ENCODE measurements at places on chromosomes 13 and 19.

- no peak for DNase-seq
Observed at GRCh38 chr13:42997381-42997780, 5.3 kb upstream of the EPSTI1 start.

- DNase-seq = peak; percentile 74
Observed at GRCh38 chr19:13172346-13173138, 22.3 kb downstream of the IER2 start.

DNA sequence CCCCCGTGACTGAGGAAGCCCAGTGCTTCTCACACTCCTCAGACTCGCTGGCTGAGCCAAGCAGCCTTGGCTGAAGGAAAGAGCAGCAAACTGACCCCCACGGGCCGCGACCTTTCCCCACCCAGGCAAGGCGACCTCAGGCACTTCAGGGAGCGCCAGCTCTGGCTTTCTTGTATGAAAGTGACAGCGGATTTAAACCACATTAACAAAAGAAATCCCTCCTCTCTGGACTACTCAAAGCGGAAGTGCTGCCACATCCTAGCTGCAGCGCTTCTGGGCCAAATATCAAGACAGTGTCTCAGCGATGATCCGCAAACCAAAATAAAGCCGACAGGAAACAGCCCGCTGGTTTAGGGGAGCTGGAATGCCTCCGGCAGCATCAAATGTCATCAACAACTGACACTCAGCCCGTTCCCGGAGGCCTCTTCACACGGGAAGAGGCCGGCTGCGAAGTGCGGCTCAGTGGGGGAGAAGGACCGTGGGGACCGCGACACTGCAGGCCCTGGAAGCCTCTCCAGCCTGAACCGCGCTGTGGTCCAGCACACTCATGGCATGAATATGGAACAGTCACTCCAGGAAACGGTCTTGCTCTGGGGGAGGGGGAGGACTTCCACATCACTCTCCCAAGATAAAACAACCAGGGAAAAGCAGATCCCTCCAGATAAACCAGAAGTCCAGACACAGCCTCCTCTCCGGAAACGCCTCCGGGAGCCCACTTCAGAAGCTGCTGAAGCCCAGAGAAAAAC, 1.4 kb downstream of the RASA3 start:
- DNase-seq = peak; percentile 56

- DNase-seq = no peak
Observed at GRCh38 chr19:1933244-1933643, 7.7 kb upstream of the CSNK1G2 start.

DNA sequence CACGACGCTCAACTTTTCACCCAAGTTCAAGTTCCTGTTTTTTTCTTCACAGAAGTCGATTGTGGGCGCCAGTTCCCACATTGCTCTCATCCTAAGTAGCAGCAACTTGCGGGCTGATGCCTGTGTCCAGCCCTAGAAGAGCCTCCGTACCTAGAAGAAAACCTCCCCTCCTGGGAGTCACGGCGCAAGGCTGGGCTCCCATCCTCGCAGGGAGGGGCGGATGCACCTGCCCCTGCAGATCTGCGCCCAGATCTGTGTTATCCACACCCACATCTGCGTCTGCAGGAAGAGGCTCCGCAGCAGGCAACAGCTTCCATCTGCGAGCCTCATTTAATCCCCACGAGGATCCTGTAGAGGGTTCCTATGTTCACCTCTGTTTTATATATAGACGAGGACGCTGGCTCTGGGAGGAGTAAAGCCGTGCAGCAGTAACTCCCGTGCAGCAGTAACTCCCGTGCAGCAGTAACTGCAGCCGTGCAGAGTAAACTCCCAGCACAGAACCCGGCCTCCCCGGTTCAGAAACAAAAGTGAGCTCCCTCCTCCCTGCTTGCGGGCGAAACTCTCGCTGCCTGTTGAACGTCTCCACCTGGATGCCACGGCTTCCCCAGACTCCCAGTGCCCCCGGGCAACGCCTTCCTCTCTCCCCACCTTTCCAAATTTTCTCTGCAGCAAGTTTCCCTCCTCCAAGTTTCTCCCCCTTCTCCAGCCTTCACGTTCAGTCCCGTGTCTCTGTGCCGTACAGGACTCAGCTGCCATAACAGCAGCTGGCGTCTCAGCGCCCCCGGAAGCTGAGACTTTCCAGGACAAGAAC, 23.5 kb upstream of the LAIR1 start:
- DNase-seq = peak; percentile 26

DNA sequence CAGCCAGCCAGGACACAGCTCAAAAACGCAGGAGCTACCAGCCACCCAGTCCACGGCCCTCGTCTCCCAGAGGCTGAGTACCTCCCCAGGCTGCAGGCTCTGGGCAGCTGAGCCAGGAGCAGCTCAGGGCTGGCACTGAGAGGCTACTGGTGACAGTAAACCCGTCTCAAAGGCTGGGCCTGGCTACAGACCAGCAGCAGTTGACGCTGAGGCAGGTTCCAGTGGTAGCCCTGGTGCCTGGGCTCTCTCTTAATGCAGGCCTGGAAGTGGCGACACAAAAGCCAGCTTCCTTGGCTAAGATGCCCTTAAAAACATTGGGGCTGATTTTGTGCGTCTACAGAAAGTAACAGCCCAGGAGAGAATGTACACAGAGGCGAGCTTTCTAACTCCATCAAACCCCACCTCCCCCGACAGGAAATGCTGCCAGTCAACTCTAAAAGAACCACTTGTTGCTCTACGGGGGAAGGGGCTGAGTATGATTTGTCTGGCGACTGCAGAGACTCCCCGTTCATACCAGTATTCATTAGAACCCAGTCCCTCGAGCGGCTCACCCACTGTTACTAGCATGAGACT, 126.3 kb downstream of the STK24 start:
- no peak for DNase-seq

- no peak for DNase-seq
Observed at GRCh38 chr13:32164622-32165268, 133.2 kb downstream of the FRY start.

- no peak for DNase-seq
Observed at GRCh38 chr13:40506592-40507446, 159.6 kb downstream of the FOXO1 start.

- no peak for DNase-seq
Observed at GRCh38 chr13:53135301-53135700, 106.7 kb downstream of the OLFM4 start.

- DNase-seq = no peak
Observed at GRCh38 chr19:28603453-28603852, 609.5 kb downstream of the UQCRFS1 start.

DNA sequence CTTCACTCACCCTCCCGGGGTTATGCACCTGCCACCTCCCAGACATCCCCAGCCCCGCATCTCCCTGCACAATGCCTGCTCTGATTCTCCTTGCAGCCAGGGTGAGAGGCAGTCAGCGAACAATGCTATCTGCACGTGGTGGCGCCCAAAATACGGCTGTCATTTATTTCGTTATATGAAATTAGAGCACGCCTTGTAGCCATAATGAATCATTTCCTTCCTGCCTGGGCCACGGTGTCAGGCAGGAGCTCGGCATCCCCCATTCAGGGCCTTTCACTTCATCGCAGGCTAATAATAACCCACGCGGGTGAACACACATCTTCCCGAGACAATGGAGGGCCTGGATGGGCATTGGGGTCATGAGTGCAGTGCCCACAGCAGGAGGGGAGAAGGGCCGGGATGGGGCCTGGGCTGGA, 143.8 kb upstream of the ZNF507 start:
- no peak for DNase-seq

GRCh38 chr19:32104153-32104849, 241.1 kb upstream of the ZNF507 start:
- DNase-seq = no peak

GRCh38 chr19:45322744-45323281, at the start of gene CKM:
TSS of gene CKM (minus strand) at chr19:45322875. CDS start at chr19:45319713, 3,162 bp downstream.
- DNase-seq = no peak

DNA sequence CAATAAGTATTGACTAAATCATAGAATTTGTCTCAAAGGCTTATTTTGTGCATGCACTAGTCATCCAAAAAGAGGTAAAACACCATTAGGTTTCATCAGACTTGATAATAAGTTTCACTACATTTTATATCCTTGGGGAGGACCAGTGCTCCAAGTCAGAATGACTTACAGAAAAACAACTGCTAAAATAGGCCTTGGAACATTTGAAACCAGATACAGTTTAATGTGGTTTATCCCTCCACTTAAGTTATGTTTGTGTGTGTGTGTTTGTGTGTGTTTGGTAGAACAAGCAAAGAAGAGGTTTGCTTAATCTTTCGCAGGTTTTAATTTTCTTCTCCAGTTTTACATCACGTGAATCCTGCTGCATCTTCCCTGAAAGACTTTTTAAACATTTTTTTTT, 570.9 kb downstream of the PCDH9 start:
- DNase-seq = no peak

- no peak for DNase-seq
Observed at GRCh38 chr19:1746401-1747284, 6.7 kb upstream of the ONECUT3 start.

DNA sequence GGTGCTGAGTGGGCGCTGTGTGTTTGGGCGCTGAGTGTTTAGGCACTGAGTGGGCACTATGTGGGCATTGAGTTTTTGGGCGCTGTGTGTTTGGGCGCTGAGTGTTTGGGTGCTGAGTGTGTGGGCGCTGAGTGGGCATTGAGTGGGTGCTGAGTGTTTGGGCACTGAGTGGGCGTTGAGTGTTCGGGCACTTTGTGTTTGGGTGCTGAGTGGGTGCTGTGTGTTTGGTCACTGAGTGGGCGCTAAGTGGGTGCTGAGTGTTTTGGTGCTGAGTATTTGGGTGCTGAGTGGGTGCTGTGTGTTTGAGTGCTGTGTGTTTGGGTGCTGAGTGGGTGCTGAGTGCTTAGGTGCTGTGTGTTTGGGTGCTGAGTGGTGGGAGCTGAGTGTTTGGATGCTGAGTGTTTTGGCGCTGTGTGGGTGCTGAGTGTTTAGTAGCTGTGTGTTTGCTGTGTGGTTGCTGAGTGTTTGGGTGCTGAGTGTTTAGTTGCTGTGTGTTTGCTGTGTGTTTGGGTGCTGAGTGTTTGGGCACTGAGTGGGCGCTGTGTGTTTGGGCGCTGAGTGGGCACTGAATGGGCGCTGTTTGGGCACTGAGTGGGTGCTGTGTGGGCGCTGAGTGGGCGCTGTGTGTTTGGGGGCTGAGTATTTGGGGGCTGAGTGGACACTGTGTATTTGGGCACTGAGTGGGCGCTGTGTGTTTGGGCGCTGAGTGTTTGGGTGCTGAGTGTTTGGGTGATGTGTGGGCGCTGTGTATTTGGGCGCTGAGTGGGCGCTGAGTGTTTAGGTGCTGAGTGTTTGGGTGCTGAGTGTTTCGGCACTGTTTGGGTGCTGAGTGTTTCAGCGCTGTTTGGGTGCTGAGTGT, 47.2 kb upstream of the F7 start:
- DNase-seq = no peak

DNA sequence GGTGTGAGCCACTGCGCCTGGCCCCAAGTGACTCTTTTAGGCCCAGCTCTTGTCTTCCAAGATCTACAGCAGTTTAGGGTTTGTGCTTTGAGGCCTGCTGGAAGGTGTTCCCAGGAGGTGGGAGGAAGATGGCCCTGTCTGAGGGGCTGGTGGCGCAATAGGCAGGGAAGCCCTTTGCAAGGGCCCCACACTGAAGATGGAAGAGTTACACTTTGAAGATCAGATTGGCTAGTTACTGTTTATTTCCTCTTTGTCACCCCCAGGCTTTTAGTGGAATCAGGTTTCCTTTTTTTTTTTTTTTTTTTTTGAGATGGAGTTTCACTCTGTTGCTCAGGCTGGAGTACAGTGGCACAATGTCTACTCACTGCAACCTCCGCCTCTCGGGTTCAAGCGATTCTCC, 1.9 kb upstream of the RABAC1 start:
- no peak for DNase-seq

- no peak for DNase-seq
Observed at GRCh38 chr13:113860665-113861432, 3.0 kb downstream of the GAS6 start.

- no peak for DNase-seq
Observed at GRCh38 chr19:45828523-45828922, 13.4 kb upstream of the RSPH6A start.

- no peak for DNase-seq
Observed at GRCh38 chr19:54133312-54133956, 4.1 kb upstream of the CNOT3 start.

GRCh38 chr13:69721631-69722030, 386.0 kb upstream of the ATXN8OS start:
- DNase-seq = no peak

- no peak for DNase-seq
Observed at GRCh38 chr19:55647732-55648584, at the start of gene CCDC106. TSS of gene CCDC106 (plus strand) at chr19:55648212. CDS start at chr19:55649047, 835 bp downstream.

DNA sequence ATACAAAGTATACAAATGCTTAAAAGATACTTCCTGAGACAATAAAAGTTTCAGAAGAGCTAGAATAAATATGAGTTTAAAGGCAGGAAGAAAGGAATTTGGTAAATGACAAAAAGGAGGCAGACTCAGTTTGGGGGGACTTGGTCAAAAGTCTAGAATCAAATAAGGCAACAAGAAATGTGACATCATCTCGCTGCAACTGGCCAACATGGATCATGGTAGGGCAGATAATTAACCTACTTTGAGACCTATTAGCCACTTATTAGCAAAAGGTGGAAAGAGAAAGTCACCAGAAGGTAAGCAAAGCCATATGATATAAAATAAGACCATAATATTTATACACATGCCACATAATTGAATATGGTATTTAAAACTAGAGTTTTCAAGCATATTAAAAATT, 5.3 kb downstream of the USP12 start:
- DNase-seq = no peak

DNA sequence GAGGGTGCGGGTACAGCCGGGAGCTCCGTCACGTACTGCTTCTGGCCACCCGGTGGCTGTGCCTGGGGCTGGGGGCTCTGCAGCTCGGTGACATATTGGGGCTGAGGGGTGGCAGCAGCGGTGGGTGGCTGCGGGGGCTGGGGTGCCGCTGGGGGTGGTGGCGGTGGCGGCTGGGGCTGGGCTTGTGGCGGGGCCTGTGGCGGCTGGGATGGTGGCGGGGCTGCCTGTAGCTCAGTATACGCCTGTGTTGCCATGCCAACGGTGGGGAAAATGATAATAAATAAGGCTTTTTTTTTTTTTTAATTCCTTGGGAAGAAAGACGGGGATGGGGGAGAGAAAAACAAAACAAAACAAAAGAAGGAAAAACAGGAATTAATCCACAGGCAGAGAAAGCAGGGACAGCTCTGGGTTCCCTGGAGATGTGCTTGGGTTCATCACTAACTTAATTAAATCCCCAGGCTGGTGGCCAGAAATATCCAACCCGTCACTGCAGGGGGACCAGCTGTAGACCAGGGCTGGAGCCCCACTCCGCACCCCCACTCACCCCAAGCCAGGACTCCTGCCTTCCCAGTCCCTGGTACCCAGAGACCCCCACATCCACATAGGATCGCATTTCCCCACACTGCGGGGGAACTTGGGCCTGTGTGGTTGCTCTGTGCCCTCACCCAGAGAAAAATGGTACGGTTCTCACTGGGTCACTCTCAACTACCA, 12.4 kb downstream of the RFX1 start:
- no peak for DNase-seq

Data from activated T-helper 1 cell treated with Interleukin-2 at 50 U/mL for 16 hours (primary cell).